Fibroblast of lung (primary cell): ENCODE measurements at places on chromosomes 3 and 15. TPM values are rescaled to one million over a fixed set of nuclear protein-coding genes. Genes with fewer than 3 reads are reported as not detected.

TRPM1 gene
- polyA plus RNA-seq: not detected in 2 replicates

GPR62 gene
- 0.02 TPM in 1 of 2 replicates, not detected in the other for polyA plus RNA-seq

SLC4A7 gene
- 23.8 TPM in 2 replicates for polyA plus RNA-seq

CHRM5 gene
- polyA plus RNA-seq: 0.01 and 0.03 TPM in 2 replicates

IL17RC gene
- polyA plus RNA-seq: 14.5 and 17.1 TPM in 2 replicates

CCDC13 gene
- 0.41 and 0.43 TPM in 2 replicates for polyA plus RNA-seq
